ENCODE measurements at places on chromosomes 13 and 19. TPM values are rescaled to one million over a fixed set of nuclear protein-coding genes. Genes with fewer than 3 reads are reported as not detected.

The ISOC2 gene
- 83.0 TPM for total RNA-seq

The PROZ gene
- not detected for total RNA-seq

The PSG2 gene
- not detected for total RNA-seq

The ZNF284 gene
- 2.2 TPM for total RNA-seq

The RXFP2 gene
- total RNA-seq, result not detected

The ATP8A2 gene
- total RNA-seq, result under 0.01 TPM

The F2RL3 gene
- not detected for total RNA-seq

The LYPD5 gene
- total RNA-seq, result not detected

The TNFRSF19 gene
- 2.0 TPM for total RNA-seq

The ZNF14 gene
- 3.3 TPM for total RNA-seq

The SUGP1 gene
- 28.5 TPM for total RNA-seq

The CYSLTR2 gene
- not detected for total RNA-seq

The ADAMTS10 gene
- total RNA-seq, result 1.2 TPM

The SIGLECL1 gene
- not detected for total RNA-seq

The HCN2 gene
- total RNA-seq, result 0.59 TPM

The CGB5 gene
- not detected for total RNA-seq

The ZNF626 gene
- total RNA-seq, result 10.3 TPM

The CLDND2 gene
- total RNA-seq, result not detected

The UBE2L5 gene
- not detected for total RNA-seq

The PIAS4 gene
- 13.6 TPM for total RNA-seq

The MOB3A gene
- total RNA-seq, result 79.2 TPM

The CABP5 gene
- not detected for total RNA-seq

The FGF21 gene
- total RNA-seq, result not detected

The KL gene
- total RNA-seq, result 0.20 TPM

The MYPOP gene
- total RNA-seq, result 1.5 TPM

The SHFL gene
- 16.2 TPM for total RNA-seq

The DCT gene
- not detected for total RNA-seq

The ATP7B gene
- total RNA-seq, result 2.2 TPM

The RUBCNL gene
- 0.59 TPM for total RNA-seq

The PCDH17 gene
- 0.20 TPM for total RNA-seq

The ZNF100 gene
- total RNA-seq, result 3.7 TPM

The CYP2A6 gene
- total RNA-seq, result not detected

The ZNF610 gene
- 0.78 TPM for total RNA-seq

The DOCK6 gene
- 19.2 TPM for total RNA-seq

The PSG4 gene
- 0.59 TPM for total RNA-seq

The C19orf81 gene
- total RNA-seq, result not detected

The TMEM272 gene
- total RNA-seq, result not detected

The SGCG gene
- not detected for total RNA-seq

The KCNC3 gene
- total RNA-seq, result not detected

The CAB39L gene
- 9.6 TPM for total RNA-seq

The FCER2 gene
- total RNA-seq, result not detected

The ZNF575 gene
- 0.37 TPM for total RNA-seq

The ZNF492 gene
- total RNA-seq, result 1.4 TPM

The PLIN5 gene
- total RNA-seq, result not detected

The ZGLP1 gene
- 0.37 TPM for total RNA-seq

The DAND5 gene
- total RNA-seq, result not detected

The ZNF580 gene
- 3.7 TPM for total RNA-seq

The LRG1 gene
- not detected for total RNA-seq

The MARCHF2 gene
- 35.4 TPM for total RNA-seq

The KIR2DL3 gene
- total RNA-seq, result not detected

The DPY19L3 gene
- total RNA-seq, result 33.4 TPM

The ZNF829 gene
- total RNA-seq, result 2.6 TPM

The SYNGR4 gene
- total RNA-seq, result not detected

The SHISA7 gene
- not detected for total RNA-seq

The OR7D2 gene
- not detected for total RNA-seq

The ACER1 gene
- not detected for total RNA-seq

The ZNF93 gene
- total RNA-seq, result 3.9 TPM

The SULT2A1 gene
- not detected for total RNA-seq

The PGLYRP1 gene
- total RNA-seq, result not detected

Measured in subcutaneous preadipocyte (primary cell).